ENCODE measurements at places on chromosomes 3 and 15.

DNA sequence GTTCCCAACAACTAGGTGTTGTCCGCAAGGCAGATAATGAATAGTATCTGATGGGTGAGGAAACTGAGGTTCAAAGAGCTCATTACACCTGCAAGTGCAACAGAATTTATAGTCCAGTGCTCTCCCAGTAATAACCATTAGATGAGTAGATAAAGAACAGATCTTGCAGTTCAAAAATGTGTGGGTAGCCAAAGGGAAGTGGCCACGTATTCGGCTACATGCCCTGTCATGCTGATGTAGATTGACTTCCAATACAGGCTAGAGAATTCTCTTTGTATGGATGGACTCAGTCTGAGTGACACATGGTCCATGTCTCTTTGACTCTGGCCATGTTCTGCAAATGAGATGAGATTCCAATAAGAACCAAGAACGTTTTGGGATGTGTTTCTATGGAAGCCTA is 187.9 kb upstream of the LPP start:
- no peak for DNase-seq

GRCh38 chr3:182182531-182182968 is 470.8 kb downstream of the SOX2 start:
- DNase-seq: no peak

- no peak for DNase-seq
Measured at GRCh38 chr15:72197460-72198355, at the start of gene GRAMD2A. Gene GRAMD2A, minus strand, starts transcription at chr15:72197787.

GRCh38 chr15:67197364-67197695 is 57.1 kb downstream of the AAGAB start:
- DNase-seq: no peak

- DNase-seq: no peak
Measured at GRCh38 chr15:62164396-62165103, 535 bp downstream of the C2CD4B start.

DNA sequence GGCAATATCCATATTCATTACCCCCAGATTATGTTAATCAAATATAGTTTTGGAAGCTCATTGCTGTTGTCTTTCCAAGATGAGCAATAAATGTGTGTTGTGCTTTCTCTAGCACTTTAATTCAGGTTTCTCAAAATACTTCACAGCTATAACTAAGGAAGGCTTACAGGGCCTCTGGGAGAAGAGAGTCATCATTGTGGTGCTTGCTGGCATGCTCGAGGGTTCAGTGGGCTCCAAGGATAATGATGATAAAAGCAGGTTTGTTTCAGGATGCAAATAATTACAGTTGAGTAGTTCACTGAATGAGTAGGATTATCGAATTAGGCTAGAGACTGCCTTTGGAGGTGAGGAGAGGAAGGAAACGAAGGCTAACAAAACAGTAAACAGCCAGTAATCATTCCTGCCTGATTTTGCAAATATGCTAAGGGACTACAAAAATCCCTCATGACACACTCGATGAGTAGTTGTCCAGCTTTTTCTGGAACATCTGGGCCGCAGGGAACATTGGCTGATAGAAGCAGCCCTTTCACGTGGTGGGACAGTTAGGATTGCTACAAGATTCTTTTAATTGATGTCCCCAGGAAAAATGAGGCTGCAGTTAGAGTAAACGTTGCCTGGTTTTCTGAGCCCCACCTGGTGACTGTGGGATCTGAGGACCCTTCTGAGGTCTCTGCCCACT is 54.1 kb downstream of the SLC7A14 start:
- no peak for DNase-seq

- no peak for DNase-seq
Measured at GRCh38 chr3:129162729-129163579, 2.1 kb upstream of the ISY1 start.
